ENCODE measurements at places on chromosomes 11 and 22. TPM values are rescaled to one million over a fixed set of nuclear protein-coding genes. Genes with fewer than 3 reads are reported as not detected.

- no peaks in the 10 kb centered on the region for H3K27me3 ChIP-seq
- no peak overlapping the region for H3K27ac ChIP-seq
- peaks cover 4% of the 10 kb centered on the region for H3K4me1 ChIP-seq
These were observed 9.0 kb upstream of the MTMR3 start for GRCh38 chr22:29873943-29874342.

DNA sequence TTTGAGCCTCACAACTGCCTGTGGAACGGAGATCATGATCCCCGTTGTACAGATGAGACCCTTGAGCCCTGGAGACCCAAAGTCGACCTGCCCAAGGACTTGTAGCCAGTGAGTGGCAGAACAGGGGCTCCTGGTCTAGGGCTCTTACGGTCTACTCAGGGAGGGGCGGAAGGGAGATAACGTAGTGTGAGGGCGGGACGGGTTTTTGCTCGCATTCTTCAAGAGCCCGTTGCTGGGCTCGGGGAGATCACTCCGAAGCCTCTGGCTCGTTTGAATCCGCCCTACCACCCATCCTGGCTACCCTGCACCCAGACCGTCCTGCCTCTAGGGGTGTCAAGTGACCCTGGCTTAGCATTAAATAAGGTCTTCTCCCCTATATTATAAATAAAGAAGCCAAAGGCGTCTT is 639 bp downstream of the CRY2 start:
- H3K36me3 ChIP-seq: no peaks in the 10 kb centered on the region
- 0 out of 2 replicates have a peak overlapping the region, but pooled peaks have one; percentile 24 for H3K27ac ChIP-seq
- peaks cover 6% of the 10 kb centered on the region for H3K27me3 ChIP-seq
- no peak for DNase-seq
- H3K4me3 ChIP-seq: peak overlapping the region; percentile 90

DNA sequence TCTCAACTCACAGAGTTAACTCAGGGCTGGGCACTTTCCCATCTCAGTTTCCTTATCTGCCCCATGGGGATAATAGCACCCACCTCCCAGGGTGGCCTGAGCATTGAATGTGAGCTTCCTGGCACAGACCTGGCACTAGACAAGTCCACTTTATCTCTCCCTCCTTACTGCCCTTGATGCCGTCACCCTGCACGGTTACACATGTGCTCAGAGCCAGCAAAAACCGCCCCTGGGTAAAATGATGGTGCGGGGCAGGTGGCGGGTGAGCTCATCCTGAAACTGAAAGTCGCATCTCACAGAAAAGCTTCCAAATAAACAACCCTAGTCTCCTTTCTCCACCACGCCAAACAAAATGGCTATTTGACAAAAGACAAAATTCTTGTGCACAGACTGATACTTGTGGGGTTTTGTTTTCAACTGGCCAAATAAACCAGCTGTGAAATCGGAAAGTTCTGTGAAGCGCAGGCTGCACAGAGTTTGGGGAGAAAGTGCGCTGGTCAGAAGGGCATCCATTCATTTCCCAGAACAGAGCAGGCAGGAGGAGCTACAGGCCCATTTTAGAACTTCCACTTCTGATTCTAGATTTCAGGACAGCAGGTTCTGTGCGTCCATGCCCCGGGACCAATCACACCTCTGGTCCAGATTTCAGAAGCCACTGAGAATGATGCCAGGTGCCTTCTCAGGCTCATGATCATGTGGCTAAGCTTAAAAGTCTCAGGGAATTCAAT is 138.1 kb downstream of the SHANK2 start:
- peaks cover 8% of the 10 kb centered on the region for H3K4me1 ChIP-seq
- no peak for DNase-seq
- peaks cover 5% of the 10 kb centered on the region for H3K36me3 ChIP-seq

DNA sequence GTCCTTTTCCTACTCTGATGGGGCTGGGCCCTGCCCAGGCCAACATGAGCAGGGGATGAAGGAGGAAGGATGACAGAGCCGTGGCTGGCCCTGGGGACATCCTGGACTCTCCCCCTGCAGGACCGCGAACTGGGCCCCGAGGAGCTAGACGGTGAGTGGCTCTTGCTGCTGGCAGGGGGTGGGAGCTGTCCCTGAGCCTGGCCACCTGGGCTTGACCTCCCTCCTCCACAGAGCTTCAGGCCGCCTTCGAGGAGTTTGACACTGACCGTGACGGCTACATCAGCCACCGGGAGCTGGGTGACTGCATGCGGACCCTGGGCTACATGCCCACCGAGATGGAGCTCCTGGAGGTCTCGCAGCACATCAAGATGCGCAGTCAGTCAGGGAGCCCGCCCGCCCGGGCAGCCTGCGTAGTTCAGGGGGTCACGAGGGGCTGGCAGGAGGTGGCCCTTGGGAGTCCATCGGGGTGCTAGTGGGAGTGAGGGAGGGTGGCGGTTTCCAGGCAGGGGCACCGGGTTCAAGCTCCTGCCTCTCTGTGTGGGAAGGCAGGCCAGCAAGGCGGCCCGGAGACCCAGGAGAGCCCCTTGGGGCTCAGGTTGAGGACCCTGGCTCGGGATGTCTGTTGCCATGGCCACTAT is 1.0 kb downstream of the CABP4 start:
- H3K27ac ChIP-seq: no peak overlapping the region
- H3K36me3 ChIP-seq: no peaks in the 10 kb centered on the region
- H3K27me3 ChIP-seq: no peaks in the 10 kb centered on the region
- no peaks in the 10 kb centered on the region for H3K4me1 ChIP-seq

DNA sequence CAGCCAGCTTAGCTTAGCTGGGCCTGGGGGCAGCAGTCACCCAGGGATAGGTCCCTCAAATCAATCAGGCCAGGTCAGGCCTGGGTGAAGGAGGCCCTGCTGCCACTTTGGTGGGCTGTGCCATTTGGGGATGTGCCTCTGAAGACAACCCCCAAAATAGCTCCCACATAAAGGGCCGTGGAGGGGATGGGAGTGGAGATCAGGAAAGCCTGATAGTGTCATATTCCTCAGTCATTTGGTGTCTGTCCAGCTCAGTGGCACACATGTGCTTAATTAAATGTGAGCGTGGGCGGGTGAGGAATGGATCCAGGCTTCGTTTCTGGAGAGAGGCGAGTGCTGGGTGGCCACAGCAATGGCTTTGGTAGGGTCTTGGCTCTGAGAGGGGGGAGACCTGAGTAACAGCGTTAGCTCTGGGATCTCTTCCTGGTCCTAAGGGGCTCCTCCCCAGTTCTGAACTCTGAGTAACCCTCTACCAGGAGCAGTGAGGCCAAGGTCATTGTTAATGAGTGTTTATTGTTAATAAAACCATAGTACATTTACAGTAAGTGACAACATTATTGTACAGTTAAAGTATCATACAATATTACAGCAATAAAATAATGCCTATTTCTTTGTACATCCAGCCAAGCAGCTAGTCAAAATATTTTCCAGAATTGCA is 45.2 kb downstream of the NAT10 start:
- peaks cover 12% of the 10 kb centered on the region for H3K36me3 ChIP-seq
- no peaks in the 10 kb centered on the region for H3K27me3 ChIP-seq
- no peak overlapping the region for H3K27ac ChIP-seq
- no peak for DNase-seq
- H3K4me3 ChIP-seq: no peak overlapping the region
- H3K4me1 ChIP-seq: no peaks in the 10 kb centered on the region

GRCh38 chr22:19121631-19122142 is 525 bp downstream of the DGCR2 start:
- H3K36me3 ChIP-seq: no peaks in the 10 kb centered on the region
- H3K4me1 ChIP-seq: peaks cover 9% of the 10 kb centered on the region
- DNase-seq: no peak
- peak overlapping the region; percentile 93 for H3K27ac ChIP-seq

DNA sequence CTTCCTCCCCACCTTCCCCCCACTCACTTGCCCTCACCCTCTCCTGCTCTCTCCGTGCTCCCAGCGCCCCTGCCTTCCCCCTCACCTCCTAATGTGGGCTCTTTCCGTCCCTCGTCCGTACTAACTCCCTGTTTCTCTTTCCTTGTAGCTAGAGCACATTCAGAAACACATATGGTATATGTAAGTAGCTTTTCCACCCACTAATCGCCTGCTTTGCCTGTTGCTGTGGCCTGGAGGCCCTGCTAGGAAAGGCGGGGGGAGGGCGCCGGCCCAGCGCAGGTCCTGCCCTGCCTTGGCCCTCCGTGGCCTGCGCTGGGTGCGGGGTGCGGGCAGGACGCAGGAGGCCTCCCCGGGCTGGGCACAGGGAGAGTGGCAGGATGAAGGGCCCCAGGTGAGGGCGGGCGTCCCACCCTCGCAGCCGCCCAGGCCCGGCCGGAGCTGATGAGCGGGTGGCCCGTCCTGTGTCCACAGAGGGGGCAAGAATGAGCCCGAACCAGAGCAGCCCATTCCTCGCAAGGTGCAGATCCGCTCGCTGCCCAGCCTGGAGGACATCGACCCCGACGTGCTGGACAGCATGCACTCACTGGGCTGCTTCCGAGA is 41.7 kb downstream of the MOB2 start:
- no peaks in the 10 kb centered on the region for H3K36me3 ChIP-seq
- H3K4me1 ChIP-seq: peaks cover 3% of the 10 kb centered on the region
- no peak overlapping the region for H3K4me3 ChIP-seq
- no peaks in the 10 kb centered on the region for H3K27me3 ChIP-seq
- DNase-seq: no peak

- no peak overlapping the region for H3K4me3 ChIP-seq
- no peaks in the 10 kb centered on the region for H3K27me3 ChIP-seq
These were observed 15.3 kb upstream of the BAIAP2L2 start for GRCh38 chr22:38125751-38126201.

DNA sequence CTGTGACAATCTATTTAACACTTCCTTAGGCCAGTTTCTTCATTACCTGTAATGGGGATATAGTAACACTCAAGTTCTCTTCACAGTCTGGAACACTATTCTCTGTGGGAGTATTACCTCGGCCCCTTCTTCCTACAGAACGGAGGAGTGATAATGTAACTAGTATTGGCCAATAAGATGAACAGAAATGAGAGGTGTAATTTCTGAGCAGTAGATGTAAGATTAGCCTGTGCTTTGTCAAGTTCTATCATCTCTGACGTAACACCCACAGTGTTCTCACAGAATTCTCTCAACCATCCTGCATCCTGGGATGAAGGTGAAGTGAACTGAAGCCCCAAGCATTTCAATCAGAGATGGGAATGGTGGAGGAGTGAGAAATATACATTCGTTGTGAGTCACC is 65.2 kb upstream of the TOP3B start:
- H3K27ac ChIP-seq: no peak overlapping the region
- H3K4me3 ChIP-seq: no peak overlapping the region
- H3K27me3 ChIP-seq: peaks cover 68% of the 10 kb centered on the region
- no peaks in the 10 kb centered on the region for H3K4me1 ChIP-seq
- no peak for DNase-seq
- no peaks in the 10 kb centered on the region for H3K36me3 ChIP-seq

DNA sequence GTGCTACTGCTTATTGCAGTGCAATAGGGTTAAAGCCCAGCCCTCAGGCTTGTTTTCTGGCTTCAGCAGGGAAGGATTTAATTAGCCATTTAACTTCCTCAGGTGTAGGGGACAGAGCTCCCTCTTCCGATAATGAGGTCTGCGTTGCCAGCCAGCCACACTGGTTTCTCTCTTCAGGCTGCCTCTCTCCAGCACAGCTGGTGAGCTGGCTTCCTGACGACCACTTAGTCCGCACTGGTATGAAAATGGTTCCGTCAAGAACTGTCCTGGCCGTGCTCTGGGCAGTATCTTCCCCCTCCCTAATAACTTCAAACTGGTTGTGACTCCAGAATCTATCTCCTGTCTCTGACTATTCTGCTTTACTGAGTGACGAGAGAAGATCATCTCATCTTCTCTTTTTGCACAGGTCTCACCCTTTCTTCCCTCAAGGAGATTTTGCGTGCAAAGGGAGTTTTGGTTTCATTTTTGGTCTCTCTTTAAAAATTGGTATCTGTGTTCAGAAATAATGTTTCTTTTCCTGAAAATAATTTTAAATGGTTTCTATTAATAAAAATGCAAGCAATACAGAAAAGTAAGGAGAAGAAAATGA is 49.2 kb downstream of the CNTN5 start:
- peaks cover 2% of the 10 kb centered on the region for H3K4me1 ChIP-seq
- no peaks in the 10 kb centered on the region for H3K36me3 ChIP-seq
- DNase-seq: peak; percentile 15
- no peaks in the 10 kb centered on the region for H3K27me3 ChIP-seq

- H3K4me3 ChIP-seq: no peak overlapping the region
- no peak for DNase-seq
- H3K36me3 ChIP-seq: no peaks in the 10 kb centered on the region
- H3K27ac ChIP-seq: no peak overlapping the region
These were observed 1342.7 kb upstream of the TENM4 start for GRCh38 chr11:80783561-80783960.

DNA sequence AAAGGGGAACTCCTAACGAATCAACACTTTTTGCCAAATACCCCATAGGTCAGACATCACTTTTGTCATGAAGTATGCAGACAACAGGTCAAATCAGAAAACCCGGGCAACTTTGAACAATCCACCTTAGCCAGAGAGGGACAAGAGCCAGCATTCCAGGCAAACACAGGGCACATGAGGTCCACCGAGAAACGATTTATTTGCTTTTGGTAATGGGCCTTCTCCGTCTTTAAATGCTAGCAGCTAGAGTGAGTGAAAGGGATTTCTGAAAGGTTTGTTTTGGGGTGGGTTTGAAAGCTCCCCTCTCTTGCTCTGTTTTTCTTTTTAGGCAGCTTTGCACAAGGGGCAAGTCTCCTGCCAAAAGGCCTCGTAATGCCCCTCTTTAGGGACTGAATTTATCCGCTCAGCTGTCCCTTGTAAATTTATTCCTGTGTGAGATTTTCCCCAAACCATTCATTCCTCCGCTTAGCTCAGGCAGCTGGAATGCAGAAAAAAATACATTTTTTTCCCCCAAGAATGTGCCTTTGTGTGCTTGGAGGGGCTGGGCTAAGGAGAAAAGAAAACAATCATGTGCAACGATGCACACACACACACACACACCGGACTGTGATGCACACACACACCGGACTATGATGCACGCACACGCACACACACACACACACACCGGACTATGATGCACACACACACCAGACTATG is 196.9 kb downstream of the SNX19 start:
- H3K4me1 ChIP-seq: no peaks in the 10 kb centered on the region
- H3K36me3 ChIP-seq: no peaks in the 10 kb centered on the region
- DNase-seq: no peak
- H3K27me3 ChIP-seq: 0 out of 2 replicates have a peak, but pooled peaks cover 2% of the 10 kb centered on the region

DNA sequence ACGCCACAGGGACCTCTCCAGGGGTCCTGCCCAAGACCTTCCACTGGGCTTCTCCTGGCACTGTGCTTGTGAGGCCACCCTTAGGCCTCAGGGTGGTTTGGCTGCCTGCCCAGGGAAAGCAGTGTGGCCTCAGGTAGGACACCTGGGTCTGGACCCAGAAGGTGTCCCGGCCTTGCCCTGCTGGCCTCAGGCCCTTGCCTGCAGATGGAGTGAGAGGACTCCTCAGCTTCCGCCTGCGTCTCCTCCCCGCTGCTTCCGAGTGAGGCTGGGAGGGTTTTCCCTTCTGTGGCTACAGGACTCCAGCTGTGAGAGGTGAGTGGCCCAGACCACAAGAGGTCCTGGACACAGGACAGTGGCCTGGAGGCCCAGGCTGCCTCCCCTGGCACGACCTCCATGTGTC is 60.4 kb downstream of the WNT7B start:
- H3K27me3 ChIP-seq: no peaks in the 10 kb centered on the region
- H3K4me1 ChIP-seq: no peaks in the 10 kb centered on the region
- no peak overlapping the region for H3K4me3 ChIP-seq
- no peaks in the 10 kb centered on the region for H3K36me3 ChIP-seq

- no peaks in the 10 kb centered on the region for H3K4me1 ChIP-seq
- H3K27ac ChIP-seq: no peak overlapping the region
- no peaks in the 10 kb centered on the region for H3K36me3 ChIP-seq
- H3K4me3 ChIP-seq: no peak overlapping the region
- no peak for DNase-seq
These were observed 14.2 kb downstream of the C11orf71 start for GRCh38 chr11:114386131-114386530.

GRCh38 chr11:31620434-31620833 is 110.9 kb downstream of the ELP4 start:
- H3K4me3 ChIP-seq: no peak overlapping the region
- no peak overlapping the region for H3K27ac ChIP-seq
- no peaks in the 10 kb centered on the region for H3K27me3 ChIP-seq
- no peak for DNase-seq
- H3K36me3 ChIP-seq: no peaks in the 10 kb centered on the region

Gene KRTAP5-4
- not detected for total RNA-seq

Gene WNT11
- total RNA-seq: not detected

Gene C22orf15
- total RNA-seq: 4.9 TPM
